Activated T-helper 17 cell treated with anti-CD3 and anti-CD28 coated beads, Interleukin-2, amount 50 U/mL, for 72 hours (primary cell): ENCODE measurements at places on chromosomes 11 and 22.

DNA sequence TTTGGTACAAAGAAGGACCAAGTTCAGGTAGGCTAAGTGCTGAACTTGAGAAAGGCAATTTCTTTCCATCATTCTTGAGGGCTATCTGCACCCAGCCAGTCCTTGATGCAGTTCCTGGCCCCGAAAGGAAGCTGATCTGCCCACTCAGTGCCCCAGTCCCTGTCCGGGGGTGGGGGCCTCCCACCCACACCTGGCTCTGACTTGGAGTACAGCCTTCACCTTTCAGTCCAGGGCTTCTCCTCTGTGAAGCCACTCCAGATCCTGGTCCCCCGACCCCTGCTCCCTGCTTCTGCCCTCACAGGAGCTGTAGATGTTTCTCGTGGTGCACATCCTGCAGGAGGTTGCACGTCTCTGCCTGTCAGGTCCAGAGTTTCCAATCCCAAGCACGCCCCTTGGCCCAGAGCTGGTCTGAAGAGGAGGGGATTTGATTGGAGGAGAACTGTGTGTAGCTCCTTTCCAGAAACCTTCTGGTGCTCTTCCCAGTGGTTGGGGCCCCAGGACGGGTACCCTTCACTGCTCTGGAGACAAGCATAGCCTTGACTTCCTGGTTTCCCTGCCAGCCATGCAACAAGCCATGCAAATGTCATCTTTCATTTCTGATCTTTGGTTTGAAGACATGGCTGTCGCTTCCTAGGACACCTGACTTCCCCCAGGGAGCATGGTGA, 75.3 kb downstream of the BCR start:
- ATAC-seq: no peak

DNA sequence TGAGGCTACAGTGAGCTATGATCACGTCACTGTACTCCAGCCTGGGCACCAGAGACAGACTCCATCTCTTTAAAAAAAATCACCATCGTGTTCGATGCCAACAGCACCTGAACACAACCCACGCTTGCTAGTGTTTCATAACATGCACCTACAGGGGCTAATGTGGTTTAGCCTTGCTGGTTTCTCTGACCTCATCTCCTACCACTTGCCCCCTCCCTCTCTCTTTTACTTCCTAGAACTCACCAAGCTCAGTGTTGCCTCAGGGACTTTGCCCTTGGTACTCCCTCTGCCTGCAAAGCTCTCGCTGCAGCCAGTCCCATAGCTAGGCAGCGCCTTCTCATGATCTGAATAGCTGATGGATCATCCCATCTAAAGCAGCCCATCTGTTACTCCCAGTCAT, 99.8 kb downstream of the FBXO7 start:
- ATAC-seq: peak; percentile 67

- no peak for ATAC-seq
These were observed 259.8 kb upstream of the BLID start for GRCh38 chr11:122375687-122376399.

DNA sequence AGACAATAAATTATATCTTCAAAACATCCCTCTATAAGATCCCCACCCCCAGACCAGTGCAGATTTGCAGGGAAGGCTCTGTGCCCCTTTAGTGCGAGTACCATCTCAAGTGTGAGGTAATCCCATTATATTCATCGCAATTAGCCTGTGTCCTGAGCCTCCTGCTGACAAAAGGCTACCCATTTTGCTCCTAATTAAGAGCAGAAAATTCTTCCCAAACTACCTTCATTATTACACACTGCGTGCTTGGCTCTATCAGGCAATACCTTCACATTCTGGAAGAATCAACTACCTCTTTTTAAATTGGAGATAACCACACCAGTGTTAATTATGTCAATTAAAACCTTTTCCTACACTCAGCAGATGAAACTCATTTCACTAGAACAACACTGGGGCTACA, 1133.4 kb upstream of the CCDC90B start:
- ATAC-seq: no peak

DNA sequence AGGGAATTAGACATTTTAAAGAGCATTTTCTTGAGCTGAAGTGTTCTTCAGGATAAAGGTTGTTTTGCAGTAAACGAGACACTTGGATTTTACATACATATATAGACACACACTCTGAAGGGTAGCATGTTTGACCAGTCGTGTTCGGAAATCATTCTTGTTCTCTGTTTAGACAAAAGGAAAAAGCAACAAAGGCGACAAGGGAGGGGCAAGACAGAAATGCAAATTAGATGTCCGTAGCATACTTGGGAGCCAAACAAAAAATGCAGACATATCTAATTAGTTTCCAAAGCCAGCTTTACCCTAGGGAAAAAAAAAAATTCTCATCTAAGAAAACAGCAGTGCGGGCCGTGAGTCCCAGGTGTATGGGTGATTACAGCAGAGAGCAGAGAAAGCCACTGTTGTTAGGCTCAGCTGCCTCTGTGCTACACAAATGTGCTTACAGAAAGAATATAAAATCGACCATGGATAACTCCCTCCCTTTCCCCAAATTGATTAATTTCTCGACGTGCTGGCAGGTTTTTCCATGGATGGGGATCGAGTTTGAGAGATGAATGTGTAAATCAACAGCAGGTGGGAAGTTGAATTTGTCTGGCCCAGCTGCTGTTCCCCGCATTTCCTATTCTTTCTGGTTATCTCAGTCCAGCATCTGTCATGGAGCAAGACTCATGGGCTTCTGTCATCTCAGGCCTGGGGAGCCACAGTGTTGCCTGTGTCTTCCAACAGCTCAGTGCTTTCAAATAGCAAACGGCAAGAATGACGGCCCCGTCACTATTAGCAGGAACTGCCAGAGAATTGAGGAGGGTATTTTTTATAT, 176.5 kb upstream of the TTC12 start:
- ATAC-seq: no peak

GRCh38 chr11:32273931-32274330, 161.4 kb downstream of the WT1 start:
- no peak for ATAC-seq

DNA sequence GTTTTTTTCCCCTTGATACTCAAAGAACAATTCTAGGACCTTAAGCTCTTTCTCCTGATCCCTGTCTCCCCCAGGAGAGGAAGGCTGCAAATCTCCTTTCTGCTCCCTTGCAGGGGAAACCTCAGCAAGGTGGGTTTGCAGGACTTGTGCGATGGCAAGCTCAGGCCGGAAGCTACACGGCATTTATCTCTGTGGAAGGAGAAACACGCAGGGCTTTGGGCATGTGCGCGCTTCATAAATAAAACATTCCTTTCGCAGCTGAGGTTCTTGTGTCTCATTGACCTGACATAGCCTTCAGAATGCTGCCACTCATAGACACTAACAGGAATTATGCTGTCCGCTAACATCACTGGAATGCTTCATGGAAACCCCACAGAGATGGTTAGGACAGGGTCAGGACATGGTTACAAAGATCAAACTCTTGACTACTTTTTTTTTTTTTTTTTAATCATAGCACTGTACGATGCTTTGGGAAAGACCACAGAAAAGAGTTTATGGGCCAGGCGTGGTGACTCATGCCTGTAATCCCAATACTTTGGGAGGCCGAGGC, 42.6 kb downstream of the SLN start:
- no peak for ATAC-seq
